ENCODE measurements at places on chromosomes 12 and 14. TPM values are rescaled to one million over a fixed set of nuclear protein-coding genes. Genes with fewer than 3 reads are reported as not detected.

DNA sequence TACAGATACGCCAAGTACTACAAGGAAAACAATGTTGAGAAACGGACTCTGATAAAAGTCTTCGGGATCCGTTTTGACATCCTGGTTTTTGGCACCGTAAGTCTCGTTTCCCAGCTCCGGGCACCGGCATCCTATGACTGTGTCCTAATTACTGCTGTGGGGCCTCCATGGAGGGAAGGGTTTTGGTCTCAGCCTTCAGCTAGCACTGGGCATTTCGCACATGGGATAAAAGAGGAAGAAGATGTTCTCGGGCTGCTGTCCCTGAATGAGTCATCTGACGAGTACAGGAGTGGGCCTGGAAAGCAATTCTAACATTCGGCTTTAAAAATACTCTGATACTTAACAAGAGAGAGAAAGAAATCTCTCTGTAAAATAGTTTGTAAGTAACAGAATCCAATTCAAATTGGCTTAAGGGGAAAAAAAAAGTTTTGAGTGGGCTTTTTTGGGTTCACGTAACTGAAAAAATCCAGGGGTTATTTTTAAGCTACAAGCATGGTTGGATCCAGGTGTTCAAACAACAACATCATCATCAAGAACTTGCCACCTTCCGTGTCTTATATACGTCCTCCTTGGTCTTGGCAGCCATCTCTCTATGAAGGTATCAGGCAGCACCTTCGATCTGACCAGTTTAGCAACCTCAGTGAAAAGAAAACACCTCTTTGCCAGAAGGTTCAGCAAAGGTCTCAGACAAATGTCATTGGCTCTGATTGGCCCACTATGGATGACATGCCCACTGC, 34.4 kb upstream of the P2RX4 start:
- no peak for DNase-seq

DNA sequence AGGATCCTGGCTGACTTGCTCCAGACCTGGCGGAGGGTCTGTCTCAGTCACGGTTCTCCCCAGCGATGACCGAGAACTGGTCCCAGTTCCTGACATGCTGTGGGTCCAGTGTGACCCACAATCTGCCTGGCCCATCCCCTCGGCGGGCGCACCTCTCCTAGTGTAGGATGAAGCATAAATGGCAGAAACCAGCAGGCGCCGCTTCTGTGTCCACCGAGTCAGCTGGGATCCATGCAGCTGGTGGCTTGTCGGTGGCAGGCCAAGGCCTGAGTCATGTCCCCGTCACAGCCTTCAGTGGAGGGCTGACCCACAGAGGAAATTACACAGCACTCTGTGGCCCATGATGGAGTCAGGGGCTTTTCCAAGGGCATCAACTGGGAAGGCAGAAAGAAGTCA, 38.5 kb downstream of the NFKBIA start:
- DNase-seq = no peak

DNA sequence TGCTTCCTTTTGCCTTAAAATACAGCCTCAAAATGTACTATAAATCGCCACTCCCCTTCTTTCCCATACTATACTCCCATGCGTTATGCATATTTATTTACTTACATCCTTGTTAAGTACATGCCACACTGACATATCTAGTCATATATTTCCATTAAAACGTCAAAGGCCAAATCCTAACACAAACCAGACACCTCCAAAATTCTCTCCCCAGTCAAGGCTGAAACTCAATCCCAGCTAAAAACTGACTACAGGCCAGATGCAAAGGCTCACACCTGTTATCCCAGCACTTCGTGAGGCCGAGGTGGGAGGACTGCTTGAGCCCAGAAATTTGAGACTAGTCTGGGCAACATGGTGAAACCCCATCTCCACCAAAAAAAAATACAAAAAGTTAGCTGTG, 5.7 kb upstream of the CAND1 start:
- DNase-seq = no peak

DNA sequence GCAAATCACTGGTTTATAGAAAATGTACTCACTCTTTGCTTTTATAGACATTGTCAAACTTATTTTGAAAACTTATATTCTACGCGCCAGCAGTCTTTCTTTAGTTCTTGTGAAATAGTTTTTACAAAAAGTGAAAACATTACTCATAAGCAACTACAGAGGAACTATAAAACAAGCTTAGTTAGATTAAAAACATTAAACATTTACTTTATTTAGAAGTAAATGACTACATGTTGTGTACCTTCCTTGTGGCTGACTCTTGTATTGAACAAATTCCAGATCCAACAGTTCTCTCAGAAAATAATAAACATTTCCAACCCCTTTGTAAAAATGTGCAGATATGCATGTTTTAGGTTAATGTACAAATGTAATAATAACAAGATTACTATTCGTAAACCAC, 198.5 kb downstream of the SOX5 start:
- DNase-seq = no peak

- no peak for DNase-seq
These were observed 223.4 kb upstream of the DIO2 start for GRCh38 chr14:80434574-80435321.

Gene SLC25A21
- not detected for total RNA-seq

Gene BEGAIN
- 0.10 TPM for total RNA-seq

Gene CYP27B1
- 1.9 TPM for total RNA-seq

Gene VEZT
- total RNA-seq = 33.3 TPM

Measured in activated CD4-positive, alpha-beta T cell treated with anti-CD3 and anti-CD28 coated beads, Interleukin-2, amount 10 ng/mL, durations not matched to agents 7 days and 5 days (primary cell).